ENCODE measurements at places on chromosomes 2 and 18.

DNA sequence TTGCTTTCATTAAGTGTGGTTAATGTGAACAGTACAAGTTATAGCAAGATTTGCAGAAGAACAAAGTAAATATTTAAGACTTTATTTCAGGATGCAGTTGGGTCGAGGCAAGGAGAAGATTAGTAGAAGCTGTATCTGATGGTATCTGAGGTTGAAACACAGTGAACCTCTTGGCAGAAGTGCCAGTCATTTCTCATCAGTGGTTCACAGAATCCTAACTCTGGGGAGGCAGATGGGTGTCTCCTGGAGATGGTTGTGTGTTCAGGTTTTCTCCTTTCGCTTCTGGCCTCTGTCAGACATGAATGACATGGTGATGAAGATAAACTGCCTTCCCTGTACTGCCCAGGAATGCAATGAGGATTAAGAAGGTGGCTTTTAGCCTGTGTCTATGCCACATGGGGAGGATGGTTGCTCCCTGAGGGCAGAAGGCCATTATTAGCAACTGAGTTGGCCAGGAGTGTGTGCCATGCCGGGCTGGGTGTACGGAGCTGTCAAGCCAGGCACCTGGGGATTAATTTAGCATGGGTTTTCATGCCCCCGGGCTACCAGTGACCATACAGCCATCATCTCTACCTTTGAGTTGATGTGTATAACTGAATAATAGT lies 28.0 kb downstream of the MGAT5 start:
- DNase-seq: no peak

GRCh38 chr2:96431319-96431718 lies 73.8 kb downstream of the NEURL3 start:
- DNase-seq: no peak

DNA sequence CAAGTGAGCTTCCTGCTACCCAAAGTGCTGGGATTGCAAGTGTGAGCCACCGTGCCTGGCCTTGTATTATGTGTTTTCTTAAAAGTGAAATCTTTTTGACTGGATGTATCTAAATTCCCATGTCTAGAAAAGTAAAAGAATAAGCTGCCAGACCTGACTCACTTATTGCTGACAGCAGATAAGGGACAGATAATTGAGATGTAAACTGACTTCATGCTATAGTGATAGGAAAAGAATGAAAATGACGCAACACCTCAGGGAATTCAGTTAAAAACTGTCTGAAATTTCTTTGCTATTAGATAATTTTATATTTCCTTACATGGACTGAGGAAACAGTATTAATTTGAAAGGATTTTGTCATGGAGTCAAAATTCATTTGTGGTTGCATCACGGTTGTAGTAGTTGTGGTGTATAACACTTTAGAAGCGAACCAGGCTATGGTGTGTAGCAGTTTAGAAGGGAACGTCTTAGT lies 19.4 kb downstream of the TTC27 start:
- DNase-seq: no peak

GRCh38 chr2:49753344-49753985 lies 599.1 kb upstream of the FSHR start:
- no peak for DNase-seq

DNA sequence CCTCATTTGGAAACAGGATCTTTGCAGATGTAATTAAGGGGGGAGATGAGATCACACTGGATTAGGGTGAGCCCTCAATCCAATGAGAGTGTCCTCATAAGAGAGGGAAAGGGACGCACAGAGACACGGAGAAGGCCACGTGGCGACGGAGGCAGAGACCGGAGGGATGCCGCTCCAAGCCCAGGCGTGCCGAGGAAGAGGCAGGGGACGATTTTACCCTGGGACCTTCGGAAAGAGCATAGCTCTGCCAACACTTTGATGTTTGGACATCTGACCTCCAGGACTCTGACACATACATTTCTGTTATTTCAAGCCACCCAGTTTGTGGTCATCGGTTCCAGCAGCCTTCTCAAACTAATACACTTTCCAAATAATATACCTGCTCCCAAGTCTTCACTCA lies 84.4 kb upstream of the ZCCHC2 start:
- no peak for DNase-seq

DNA sequence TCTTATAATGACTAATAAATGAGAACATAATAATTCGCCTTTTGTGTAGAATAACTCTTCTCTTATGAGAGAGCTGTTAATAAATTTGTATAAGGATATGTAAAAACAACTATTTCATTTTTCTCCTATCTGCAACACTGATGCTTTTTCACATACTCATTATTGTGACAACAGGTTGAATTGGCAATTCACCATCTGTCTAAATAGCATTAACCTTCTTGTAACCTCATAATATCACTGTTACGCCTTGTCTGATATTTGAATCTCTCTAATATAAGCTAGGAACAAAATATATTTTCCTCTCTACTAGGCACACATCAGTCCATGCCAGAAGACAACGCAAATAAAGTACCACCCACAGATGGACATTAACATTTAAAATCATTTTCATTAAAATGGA lies 938.9 kb downstream of the CPS1 start:
- no peak for DNase-seq

DNA sequence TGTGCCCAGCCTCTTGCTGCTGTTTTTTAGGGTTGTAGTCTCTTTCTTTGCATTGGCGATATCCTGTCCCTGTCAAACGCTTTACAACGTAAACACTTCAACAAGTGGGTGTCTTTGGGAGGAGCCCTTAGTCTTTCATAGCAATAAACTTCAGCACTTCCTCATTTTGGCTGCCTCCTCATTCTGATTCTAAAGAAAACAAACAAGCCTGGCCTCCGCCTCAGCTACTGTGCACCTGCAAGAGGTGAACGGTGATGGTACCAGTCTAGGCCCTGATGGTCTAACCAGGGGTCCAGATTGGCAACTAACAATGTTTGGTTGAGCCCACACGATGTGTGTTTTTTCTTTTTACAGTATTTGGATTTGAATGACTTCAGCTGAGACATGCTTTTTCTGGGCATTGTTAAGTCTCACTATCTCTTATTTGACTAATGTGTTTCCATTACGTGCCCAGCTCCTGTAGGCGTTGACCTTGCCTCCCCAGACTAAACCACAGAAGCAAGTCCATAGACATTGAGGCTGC lies 53.2 kb upstream of the CUL3 start:
- no peak for DNase-seq
